ENCODE measurements at places on chromosomes 5 and 9.

GRCh38 chr5:139886213-139886612 is 90.6 kb downstream of the PSD2 start:
- no peaks in the 10 kb centered on the region for H3K4me1 ChIP-seq
- H3K4me3 ChIP-seq: no peak overlapping the region
- H3K27ac ChIP-seq: no peak overlapping the region
- no peaks in the 10 kb centered on the region for H3K36me3 ChIP-seq
- no peaks in the 10 kb centered on the region for H3K27me3 ChIP-seq
- DNase-seq: no peak

- H3K4me1 ChIP-seq: no peaks in the 10 kb centered on the region
- no peaks in the 10 kb centered on the region for H3K27me3 ChIP-seq
- no peak overlapping the region for H3K4me3 ChIP-seq
- DNase-seq: no peak
These were observed 399.1 kb upstream of the NMUR2 start for GRCh38 chr5:152804179-152804578.

DNA sequence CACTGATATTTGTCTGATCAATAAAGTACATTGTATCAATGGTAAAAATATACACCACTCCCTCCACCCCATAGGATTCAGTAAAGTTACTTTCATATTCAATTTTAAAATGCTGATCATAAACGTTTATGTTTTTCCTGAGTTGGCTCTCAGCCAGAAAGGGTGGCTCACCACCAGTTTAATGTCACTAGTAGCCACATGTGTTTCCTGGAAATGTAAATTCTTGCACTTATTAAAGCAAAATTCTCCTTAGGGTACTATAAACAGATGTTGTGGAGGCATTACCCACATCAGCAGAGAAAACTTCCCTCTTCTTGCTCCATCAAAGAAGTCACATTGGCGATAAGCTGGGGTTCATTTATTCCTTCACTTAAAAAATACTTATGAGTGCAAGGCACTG is 210.3 kb downstream of the SREK1 start:
- no peak overlapping the region for H3K27ac ChIP-seq
- no peak overlapping the region for H3K4me3 ChIP-seq
- H3K4me1 ChIP-seq: no peaks in the 10 kb centered on the region
- no peaks in the 10 kb centered on the region for H3K27me3 ChIP-seq
- no peaks in the 10 kb centered on the region for H3K36me3 ChIP-seq

DNA sequence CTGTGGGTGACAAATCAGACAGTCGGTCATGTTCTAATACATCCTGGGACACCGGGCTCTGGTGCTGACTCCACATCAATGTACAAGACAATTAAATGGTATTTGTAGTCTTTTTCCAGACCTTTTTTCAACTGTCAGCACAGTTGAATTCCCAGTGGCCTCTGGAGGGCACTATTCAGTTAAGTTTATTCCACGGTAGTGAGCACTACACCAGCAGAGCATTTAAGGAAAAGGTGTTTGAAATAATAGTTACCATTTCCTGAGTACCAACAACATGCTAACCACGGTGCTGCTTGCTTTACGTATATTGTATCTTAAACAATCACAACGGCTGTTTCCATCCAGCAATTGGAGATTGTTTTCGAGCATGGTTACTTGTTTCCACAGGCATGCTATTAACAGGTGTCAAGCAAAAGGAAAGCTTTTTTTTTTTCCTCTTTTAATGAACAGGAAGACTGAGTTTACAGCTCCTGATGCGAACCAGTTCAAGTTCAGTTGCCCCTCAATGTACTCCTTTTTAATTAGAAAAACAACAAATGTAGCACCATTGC is 186.7 kb downstream of the PDZD2 start:
- no peak overlapping the region for H3K4me3 ChIP-seq
- no peaks in the 10 kb centered on the region for H3K36me3 ChIP-seq
- no peaks in the 10 kb centered on the region for H3K27me3 ChIP-seq
- H3K4me1 ChIP-seq: no peaks in the 10 kb centered on the region
- no peak for DNase-seq

- H3K27me3 ChIP-seq: peaks cover 45% of the 10 kb centered on the region
- no peak overlapping the region for H3K27ac ChIP-seq
- no peaks in the 10 kb centered on the region for H3K36me3 ChIP-seq
- H3K4me3 ChIP-seq: no peak overlapping the region
- H3K4me1 ChIP-seq: no peaks in the 10 kb centered on the region
These were observed 129.5 kb downstream of the FOXD1 start for GRCh38 chr5:73319036-73319435.

DNA sequence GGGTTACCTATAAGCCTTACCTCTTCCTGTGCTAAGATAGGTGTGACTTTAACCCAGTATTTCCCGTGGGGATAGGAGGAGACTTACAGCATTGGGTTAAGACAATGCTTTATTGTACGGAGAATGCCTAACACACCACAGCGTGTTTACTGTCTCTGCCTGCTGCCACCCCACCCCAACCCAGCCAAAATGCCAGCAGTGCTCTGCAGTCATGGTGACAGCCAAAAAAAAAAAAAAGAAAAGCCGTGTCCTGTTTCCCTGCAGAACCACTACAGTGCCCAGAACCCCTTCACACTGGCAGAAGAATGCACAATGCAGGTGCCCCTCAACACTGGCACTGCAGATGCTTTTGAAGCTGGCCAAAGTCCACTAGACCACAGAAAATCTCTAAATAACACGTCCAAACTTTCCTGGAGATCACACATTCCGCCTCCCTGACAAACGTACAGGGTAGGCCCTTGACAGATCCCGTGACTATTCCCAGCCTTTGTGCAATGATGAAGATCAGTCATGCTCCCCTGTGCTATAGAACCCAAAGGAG is 102.2 kb downstream of the SERINC5 start:
- no peak for DNase-seq
- no peak overlapping the region for H3K27ac ChIP-seq
- H3K27me3 ChIP-seq: no peaks in the 10 kb centered on the region
- H3K4me3 ChIP-seq: no peak overlapping the region
- H3K4me1 ChIP-seq: no peaks in the 10 kb centered on the region

Data from upper lobe of right lung (tissue), 1 donor.